ENCODE measurements at places on chromosomes 4 and X.

DNA sequence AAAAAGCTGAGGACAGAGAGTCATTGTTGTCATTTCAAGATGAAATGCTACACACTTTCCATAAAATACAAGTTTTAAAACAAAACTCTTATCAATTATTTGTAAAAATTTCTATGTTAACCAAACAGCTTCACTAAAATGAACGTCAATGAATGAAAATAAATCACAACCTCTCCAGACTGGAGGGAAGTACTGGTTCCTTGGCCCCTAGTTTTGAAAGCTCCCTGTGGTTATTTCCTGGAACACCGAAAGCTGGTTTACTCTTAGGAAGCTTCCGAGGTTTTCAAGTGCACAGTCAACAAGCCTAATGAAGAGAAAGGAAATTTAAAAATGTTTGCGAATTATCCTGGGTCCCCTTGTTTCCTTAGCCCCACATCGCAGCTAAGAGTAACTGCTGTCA is 191.1 kb upstream of the TTC29 start:
- no peak for ATAC-seq

- ATAC-seq = no peak
Measured at GRCh38 chr4:183448436-183448835, 4.0 kb downstream of the CDKN2AIP start.

- ATAC-seq = no peak
Measured at GRCh38 chr4:169220854-169221411, 49.8 kb downstream of the SH3RF1 start.

DNA sequence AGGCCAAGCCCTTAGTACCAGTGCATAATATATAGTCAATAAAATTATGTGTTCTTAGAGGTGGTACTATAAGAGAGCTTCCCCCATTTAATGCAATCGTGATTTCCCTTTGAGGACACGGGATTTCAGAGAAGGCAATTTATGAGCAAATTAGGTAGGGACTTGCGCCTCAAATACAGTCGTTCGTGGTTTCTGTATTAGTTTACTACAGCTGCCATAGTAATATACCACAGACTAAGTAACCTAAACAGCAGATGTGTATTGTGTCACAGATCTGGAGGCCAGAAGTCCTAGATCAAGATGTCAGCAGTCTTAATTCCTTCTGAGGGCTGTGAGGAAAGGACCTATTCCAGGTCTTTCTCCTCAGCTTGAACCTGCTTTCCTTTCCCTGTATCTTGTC is 1.5 kb upstream of the PUDP start:
- no peak for ATAC-seq

- ATAC-seq = no peak
Measured at GRCh38 chr4:94959307-94959706, 201.6 kb downstream of the BMPR1B start.

DNA sequence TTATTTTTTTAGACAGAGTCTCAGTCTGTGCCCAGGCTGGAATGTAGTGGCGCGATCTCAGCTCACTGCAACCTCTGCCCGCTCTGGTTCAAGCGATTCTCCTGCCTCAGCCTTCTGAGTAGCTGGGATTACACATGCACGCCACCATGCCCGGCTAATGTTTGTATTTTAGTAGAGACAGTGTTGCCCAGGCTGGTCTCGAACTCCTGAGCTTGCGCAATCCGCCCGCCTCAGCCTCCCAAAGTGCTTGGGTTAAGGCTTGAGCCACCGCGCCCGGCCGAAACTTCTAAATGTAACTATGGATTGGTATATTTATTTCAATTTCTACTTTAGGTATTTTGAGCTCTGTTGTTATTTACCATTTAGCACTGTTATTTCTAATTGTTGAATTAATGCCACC is 79.4 kb downstream of the FAM193A start:
- ATAC-seq = no peak

- no peak for ATAC-seq
Measured at GRCh38 chr4:8699479-8700145, 107.0 kb downstream of the CPZ start.

DNA sequence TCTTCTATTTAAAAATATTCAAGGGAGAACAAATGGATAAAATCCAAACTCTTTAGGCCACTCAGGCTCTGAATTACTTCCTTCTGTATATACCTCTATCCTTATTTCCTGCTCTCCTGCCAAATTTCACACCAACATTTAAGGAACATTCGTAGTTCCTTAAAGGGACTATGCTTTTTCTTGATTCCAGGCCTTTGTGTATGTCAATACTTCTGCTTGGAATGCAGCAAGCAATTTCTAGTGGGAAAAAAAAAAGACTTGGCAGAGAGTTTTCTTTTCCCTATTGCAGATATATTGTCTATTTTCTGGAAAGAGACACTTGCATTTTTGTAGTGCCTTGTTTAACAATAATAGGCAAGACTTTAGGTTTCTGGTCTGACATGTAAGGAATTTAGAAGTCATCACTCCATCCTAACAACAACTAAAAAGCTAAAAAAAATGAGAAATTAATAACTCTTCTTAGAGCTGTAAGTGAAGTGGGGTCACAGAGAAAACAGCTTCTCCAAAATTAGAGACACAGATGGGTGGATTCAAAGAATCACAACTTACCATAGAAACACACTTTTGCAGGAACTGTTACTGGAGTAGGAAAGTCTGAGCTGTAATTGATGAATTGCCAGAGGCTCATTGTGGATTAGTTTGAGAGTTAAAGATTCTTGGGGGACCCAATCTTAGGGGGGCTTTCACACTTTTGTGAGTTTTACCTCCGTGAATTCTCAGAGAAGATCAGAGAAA is 2.1 kb upstream of the ADH5 start:
- ATAC-seq = no peak

GRCh38 chr4:12507868-12508481 is 976.2 kb downstream of the RAB28 start:
- ATAC-seq = no peak

- no peak for ATAC-seq
Measured at GRCh38 chrX:49704691-49705404, 9.1 kb upstream of the PAGE1 start.
